Activated CD4-positive, alpha-beta T cell treated with anti-CD3 and anti-CD28 coated beads for 24 hours (primary cell): ENCODE measurements at places on chromosomes 12 and 14.

GRCh38 chr14:104216457-104216856 is 78.1 kb downstream of the KIF26A start:
- DNase-seq = no peak

- no peak for DNase-seq
These were observed 10.1 kb downstream of the SHMT2 start for GRCh38 chr12:57239587-57240065.

- no peak for DNase-seq
These were observed 11.3 kb downstream of the CACNA1C start for GRCh38 chr12:2064071-2064507.

GRCh38 chr12:42582050-42582449 is 7.5 kb downstream of the PRICKLE1 start:
- no peak for DNase-seq

- DNase-seq = no peak
These were observed 7.1 kb upstream of the SNRPF start for GRCh38 chr12:95851606-95852005.

DNA sequence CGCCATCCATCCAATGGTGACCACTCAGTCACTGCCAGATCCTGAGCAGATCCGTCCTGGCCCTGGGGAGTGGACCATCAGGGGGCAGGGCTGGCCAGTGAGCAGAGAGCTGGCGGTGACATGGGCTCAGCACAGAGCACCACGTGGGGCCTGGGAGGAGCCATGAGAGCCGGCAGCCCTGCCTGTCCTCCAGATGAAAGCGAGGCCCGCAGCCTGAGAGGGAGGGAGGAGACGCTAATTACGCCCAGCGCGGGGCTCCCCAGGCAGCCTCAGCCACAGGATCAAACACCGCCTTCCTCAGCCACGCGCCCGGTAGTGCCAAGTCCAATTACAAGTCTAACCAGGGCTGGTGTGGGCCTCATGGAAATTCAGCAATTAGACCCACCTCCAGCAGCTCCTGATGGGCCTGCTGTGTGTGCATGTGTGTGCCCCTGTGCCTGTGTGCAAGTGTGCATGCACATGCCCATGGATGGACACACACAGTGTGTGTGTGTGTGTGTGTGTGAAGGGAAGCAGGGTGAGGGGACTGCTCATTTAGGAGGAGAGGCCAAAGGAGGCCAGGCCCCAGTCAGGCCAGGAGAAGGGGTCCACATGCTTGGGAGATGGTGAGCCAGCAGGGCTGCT is 68.0 kb downstream of the KIF26A start:
- DNase-seq = no peak

DNA sequence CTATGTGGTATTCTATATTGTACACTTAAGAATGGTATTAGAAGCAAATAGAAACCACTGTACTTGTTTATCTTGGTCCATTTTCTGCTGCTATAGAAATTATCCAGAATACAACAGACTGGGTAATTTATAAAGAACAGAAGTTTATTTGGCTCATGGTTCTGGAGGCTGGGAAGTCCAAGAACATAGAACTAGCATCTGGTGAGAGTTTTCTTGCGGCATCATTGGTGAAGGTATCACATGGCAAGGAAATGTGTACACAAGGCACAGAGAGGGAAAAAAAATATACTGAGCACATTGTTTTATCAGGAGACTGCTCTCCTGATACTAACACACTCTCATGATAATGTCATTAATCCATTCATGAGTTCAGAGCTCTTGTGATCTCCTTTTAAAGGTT is 130.3 kb upstream of the STXBP6 start:
- no peak for DNase-seq

DNA sequence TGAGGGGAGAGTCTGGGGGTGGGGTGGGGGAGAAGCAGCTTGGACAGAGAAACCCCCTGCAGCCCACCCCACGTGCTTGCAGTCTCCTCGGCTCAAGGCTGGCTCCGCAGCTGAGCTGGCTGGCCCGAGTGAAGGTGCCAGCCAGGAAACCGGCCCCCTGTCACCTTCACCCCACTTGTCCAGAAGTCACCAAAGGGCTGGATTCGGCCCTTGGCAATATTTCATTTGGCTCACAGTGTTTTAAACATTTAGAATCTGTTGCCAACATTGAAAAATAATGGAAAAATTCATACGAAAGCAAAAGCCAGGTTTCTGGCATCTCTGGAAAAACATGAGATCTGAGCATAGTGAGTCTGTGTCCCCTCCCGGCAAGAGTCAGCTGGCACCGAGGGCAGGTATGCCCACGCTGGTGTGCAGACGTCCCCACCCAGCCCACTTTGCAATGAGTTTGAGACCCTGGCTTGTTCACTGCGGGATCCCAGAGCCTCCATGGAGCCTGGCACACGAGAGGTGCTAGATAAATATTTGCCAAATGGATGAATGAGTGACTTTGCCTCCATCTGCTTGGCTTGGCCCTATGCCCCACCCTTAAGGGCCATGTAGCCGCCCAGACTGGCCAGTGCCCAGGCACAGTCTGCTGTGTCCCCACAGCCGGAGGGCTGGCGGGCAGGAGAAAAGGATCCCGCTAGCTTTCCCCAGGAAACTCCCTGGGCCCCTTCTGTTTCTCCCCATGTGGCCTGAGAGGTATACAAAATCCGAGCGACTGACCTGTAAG is 18.2 kb downstream of the MSI1 start:
- no peak for DNase-seq

DNA sequence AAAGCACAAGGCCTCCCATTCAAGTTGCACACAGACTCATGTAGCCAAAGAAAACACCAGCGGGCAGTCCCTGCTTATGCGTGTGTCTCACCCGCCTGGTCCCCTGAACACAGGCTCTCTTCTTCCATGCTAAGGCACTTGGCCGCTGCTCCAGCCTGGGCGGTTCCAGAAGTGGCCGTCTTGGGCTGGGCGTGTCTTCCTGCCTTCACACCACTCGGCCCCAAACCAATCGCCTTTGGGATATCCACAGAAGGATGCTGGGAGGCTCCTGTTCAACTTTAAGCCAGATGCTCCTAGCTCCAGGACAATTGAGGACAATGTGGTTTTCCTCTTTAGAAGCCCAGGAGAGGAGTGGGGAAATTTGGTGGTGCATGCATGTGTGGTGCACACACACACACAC is 2.2 kb downstream of the SCARB1 start:
- no peak for DNase-seq

GRCh38 chr14:22412926-22413411 is 176.1 kb downstream of the DAD1 start:
- DNase-seq = no peak

GRCh38 chr12:51838762-51839161 is 9.8 kb downstream of the FIGNL2 start:
- no peak for DNase-seq

DNA sequence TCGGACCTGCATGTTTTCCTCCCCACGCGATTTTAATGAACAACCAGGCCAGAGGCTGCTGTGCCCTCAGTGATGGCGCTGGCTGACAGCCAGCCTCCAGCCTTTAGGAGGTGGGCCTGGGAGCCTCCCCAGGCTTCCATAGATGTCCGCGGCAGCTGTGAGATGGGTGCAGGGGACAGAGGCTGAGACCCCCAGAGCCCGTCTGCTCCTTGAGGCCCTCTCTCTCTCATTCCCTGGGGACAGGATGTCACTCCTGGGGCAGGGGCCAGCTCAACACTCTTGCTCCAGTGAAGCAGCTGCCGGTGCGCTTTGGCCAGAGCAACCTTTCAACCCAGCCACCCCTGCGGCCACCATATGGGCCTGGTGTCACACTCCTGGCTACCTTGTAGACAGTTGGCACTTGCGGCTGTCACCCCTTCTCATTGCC is 24.8 kb downstream of the MVK start:
- DNase-seq = no peak

DNA sequence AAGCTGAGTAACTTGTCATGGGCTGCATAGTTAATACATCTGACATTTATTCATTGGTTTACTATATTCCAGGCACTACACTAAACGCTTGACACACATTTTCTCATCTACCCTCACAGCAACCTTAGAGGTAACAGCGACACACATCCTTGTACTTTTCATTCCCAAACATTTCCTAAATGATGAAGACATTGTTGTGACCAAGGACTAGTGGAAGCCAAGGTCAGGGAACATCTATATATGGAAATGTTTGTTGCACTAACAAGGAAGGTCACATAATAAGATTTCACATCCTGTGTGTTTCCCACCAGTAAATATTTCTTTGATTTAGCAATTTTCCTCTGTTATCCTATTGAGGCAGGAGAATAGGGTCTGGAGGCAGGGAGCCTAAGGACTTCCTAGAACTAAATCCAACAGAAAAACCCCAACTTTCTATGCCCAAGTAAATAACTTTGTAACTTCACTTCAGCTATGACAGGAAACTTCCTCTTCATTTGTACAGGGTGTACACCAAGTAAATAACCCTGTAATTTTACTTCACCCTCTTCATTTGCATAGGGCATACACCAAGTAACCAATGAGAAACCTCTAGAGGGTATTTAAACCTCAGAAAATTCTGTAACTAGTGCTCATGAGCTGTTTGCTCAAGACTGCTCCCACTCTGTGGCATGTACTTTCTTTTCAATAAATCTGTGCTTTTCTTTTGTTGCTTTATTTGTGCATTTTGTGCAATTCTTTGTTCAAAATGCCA is 48.4 kb downstream of the ZNF641 start:
- DNase-seq = no peak

GRCh38 chr14:89617481-89618329 is 200.7 kb upstream of the FOXN3 start:
- DNase-seq = no peak

DNA sequence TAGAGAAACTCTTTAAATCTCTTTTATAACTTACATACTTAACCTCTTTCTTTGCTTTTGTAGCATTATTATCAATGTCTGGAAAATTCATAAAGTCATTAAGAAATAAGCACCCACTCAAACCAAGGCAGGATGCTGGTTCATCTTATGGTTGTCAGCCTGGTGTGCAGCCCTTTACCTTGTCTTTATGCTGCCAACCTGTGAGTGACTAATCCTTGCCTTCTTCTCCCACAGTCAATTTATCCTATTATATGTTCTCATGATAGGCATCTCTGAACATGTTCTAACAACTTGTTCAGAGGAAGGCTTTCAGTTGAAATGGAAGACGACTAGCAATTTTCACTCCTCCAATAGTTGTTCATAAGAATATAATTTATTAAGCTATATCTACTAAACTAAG is 186.9 kb upstream of the CAND1 start:
- DNase-seq = no peak

DNA sequence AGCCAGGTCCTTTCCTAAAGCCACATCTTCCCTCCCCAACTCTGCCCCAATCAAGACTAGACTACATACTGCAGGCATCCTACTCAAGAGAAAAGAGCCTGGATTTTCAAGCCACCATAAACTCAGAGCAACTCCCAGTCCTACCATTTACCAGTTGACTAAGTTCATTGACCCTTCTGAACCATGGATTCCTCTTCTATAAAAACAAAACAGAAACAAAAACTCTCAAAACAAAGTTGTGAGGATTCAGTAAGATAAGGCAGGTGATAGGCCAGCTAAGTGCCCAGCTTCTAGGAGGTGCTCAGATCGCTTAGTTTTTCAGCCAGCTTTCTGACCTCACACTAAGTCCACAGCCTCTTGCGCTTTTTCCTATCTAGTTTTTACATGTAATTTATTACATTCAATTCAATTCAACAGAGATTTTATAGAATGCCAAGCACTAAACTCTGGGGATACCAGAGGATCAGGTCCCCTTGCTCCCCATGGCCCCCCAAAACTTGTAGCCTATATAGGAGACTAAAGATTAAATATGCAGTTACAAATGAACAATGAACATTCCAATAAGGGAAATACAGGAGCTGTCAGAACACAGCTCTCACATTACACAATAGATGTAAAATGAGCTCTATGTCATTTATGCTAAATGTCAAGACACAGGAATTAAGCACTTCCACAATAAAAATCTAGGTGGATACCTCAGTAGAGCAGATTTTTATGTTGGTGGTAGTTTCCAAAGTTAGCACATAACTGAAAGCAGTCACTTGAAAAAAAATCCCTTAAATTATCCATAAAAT is 104.5 kb upstream of the EGLN3 start:
- DNase-seq = no peak

- peak; percentile 14 for DNase-seq
These were observed 56.1 kb upstream of the FUT8 start for GRCh38 chr14:65356327-65356836.

- no peak for DNase-seq
These were observed 16.2 kb downstream of the PLEKHD1 start for GRCh38 chr14:69500736-69501135.

GRCh38 chr14:25431211-25432076 is 381.5 kb upstream of the STXBP6 start:
- DNase-seq = no peak

GRCh38 chr14:60277605-60278190 is 28.7 kb downstream of the PPM1A start:
- no peak for DNase-seq

- DNase-seq = no peak
These were observed 190.7 kb upstream of the PPFIA2 start for GRCh38 chr12:81949841-81950308.

DNA sequence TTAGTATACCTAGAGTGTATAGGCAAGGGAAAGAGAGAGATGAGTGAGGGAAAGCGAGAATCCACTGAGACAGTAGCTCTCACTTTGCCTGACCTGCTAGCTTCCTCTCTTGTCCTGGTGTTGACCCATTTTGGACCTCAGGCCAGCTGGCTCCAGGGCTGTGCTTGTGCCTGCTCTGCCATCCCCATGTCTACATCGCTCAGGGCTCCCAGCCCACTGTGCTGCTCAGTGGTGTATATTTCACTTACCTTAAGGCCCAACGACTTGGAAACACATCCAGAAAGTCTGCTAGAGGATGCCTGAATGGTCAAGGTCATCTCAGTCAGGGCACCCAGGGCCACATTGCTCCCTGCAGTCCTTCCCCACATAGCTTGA is 964 bp upstream of the SERPINA4 start:
- DNase-seq = no peak

- no peak for DNase-seq
These were observed 130.3 kb upstream of the RASSF8 start for GRCh38 chr12:25828188-25828587.

GRCh38 chr12:18798535-18799361 is 60.8 kb downstream of the CAPZA3 start:
- no peak for DNase-seq

GRCh38 chr14:61308198-61308597 is 13.2 kb upstream of the PRKCH start:
- DNase-seq = no peak

GRCh38 chr14:85437148-85437547 is 92.8 kb upstream of the FLRT2 start:
- DNase-seq = no peak

- DNase-seq = no peak
These were observed 31.6 kb upstream of the BEGAIN start for GRCh38 chr14:100618763-100619320.

DNA sequence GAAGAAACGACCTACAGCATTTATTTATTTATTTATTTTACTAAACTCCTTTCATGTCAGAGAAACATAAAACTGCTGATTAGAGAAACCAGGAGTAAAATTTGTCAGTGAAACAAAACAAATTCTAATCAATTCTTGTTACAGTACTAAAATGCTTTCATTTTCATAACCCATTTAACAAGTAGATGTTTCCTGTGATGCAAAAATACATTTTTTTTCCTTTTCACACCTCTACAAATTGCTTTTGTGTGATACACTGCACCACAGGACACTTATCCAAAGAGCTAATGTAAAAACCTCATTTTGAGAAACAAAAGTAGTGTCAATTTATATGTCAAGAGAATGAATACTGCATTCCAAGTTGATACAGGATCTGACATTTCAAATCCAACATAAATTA is 155.1 kb downstream of the SYT1 start:
- DNase-seq = no peak

GRCh38 chr12:109716512-109717389 is 3.1 kb downstream of the FAM222A start:
- no peak for DNase-seq
